GM18507 (cell line): ENCODE measurements at places on chromosomes 7 and 10.

DNA sequence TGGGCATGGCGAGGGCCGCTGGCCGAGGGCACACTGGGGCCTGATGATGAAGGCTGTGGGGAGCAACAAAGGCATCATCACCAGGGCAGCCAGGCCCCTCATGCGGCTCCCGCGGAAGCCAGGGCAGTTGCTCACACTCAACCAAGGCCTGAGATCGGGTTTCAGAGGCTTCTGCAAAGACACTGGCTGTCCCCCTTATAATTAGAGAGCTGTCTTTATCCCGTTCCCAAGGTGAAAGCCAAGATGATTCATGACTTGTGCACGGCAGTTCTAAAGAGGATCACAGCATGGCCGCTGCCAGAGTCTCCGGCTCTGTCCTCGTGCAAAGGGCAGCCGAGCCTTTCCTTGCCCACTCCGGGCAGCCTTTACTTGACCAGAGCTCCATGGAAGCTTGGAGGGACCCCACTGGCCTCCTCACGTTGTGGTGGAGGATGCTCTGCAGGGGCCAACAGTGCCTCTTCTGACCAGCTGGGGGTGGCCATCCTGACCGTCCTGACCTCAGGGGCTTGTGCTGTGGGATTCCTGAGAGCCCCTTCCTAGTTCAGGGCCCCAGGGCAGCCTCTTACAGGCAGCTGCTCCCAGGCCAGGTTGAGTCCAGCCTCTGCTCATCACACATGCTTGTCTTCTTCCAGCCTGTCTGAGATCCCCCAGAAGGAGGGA is 82.3 kb downstream of the PRKAG2 start:
- DNase-seq, result no peak

DNA sequence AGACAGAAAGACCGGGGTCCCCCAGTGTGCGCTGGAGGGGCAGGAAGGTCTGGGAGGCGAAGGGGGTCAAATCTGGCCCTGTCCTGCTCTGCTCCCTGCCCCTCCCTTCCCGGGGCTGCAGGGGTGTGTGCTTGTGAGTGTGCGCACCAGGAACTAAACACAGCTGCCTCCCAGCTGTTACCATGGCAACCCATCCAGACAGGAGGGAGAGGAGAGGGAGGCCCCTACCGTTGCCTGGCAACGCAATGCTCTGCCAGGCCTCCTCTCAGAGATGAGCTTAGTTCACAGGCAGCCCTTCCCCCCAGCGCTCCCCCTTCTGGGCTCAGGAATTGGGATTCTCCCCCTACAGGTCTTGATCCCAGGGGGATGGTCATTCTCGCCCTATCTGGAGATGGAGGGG is 6.1 kb downstream of the NYAP1 start:
- DNase-seq, result peak; percentile 66

GRCh38 chr10:4353059-4353655 is 472.9 kb upstream of the AKR1E2 start:
- no peak for DNase-seq

GRCh38 chr7:129764247-129765084 is 152.9 kb downstream of the NRF1 start:
- DNase-seq, result no peak

DNA sequence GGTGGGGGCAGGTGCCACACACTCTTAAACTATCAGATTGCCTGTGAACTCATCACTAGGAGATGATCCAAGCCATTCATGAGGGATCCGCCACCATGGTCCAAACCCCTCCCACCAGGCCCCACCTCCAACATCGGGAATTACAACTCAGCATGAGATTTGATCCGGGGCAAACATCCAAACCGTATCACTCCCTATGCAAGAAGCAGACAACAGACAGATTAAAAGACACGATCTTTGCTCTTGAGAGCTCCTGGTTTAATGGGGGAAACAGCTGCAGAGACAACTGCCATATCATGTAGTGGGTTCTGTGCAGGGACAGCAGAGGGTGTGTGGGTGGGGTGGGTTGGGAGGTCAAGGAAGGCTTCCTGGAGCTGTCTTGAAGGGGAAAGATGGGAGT is 123.6 kb downstream of the EMX2 start:
- no peak for DNase-seq

DNA sequence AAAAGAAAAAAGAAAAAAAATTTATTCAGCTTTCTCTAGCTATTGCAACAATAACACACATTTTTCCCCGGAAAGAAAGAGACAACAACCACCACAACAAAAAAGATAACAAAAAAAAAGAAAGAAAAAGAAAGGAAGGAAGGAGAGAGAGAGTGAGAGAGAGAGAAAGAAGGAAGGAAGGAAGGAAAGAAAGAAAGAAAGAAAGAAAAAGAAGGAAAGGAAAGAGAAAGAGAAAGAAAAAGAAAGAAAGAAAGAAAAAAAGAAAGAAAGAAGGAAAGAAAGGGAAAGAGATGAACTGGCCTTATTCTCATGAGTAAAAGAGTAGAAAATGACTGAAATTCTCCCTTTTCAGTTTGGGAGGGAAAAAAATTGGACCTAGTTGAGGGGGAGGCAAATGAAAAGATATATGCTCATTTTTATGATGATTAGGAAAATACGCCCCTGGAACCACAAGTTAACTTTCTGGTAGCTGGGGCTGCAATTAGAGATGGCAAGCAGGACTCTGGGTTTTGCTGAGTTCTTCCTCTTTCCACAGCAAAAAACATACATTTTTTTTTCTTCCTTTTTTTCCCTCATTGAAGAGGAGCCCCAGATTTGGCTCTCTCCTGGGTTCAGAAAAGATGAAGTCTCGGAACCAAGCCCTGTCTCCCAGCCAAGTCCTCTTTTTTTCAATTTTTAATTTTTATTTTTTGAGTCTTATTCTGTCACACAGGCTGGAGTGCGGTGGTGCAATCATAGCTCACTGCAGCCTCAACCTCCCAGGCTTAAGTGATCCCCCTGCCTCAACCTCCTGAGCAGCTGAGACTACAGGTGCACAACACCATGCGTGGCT is 12.6 kb upstream of the PRDX3 start:
- no peak for DNase-seq
